Activated CD8-positive, alpha-beta memory T cell treated with anti-CD3 and anti-CD28 coated beads for 1 hour (primary cell): ENCODE measurements at places on chromosomes 3 and 15.

DNA sequence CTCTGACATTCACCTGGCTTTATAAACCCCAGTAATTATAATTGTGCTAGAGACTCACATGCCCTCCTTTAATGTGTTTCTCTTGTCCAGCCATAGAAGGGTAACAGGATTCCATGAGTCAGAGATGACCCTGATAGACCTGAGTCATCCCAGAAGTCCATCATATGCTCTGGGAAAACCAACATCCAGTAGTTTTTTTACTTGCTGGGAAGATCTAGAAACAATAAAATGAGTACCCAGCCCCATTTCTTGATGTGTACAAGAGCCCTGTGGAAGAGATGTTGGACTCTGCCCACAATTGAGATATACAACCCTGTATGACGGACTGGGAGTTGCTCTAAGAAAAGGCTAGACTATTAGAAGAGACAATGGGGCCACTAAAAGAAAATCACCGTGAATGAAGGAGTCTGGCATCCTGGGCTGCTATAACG is 22.4 kb upstream of the THUMPD3 start:
- no peak for DNase-seq

DNA sequence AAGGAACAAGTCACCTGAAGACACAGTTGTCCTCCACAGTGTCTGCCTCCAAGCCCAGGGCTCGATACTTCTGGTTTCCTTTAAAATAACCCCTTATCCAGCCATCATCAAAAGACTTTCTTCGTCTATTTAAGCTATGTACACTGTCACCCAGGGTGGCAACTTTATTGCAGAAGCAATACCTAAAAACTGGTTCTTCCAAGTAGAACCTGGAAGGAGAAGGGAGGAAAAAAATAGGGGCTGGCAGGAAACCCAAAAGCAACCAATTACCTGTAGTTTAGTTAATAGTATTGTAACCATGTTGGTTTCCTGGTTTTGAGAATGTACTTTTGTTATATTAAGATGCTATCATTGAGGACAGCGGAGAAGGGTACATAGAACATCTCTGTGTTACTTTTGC is 33.7 kb downstream of the ITGB5 start:
- no peak for DNase-seq

DNA sequence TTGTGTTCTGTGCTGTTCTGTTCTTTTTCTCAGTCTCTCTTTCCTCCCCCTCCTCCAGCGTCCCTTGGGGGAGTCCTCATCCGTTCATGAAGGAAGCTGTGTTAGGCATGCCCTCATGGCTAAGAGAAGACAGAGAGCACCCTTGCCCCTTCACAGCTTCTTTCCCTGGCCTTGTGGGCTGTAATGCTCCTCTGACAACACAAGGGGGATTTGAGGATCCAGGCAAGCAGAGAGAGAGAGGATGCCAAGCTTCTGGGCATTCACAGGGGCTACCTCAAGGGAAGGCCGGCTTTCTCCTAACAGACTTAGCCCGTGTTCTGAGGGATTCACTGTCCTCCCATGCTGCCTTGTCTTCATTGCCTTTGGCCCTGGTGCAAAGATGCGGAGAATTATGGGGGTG is 389.5 kb downstream of the LRTM1 start:
- no peak for DNase-seq

DNA sequence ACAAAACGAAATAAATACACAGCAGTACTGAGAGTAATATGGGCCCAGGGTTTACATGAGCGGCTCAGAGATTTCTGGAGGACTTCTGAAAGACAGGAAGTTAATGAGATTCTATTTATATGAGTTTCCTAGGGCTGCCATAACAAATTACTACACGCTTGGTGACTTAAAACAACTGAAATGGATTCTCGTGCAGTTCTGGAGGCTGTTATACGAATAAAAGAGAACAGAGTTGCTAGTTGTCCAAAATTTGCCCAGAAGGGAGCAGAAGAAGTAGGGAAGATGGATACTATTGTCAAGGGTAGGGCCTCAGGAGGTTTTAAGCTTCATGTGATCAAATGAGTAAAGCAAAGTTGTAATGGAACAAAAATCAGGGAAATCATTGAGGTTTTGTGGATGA is 173.1 kb upstream of the LYSMD4 start:
- no peak for DNase-seq

- no peak for DNase-seq
Measured at GRCh38 chr15:47794252-47794914, 77.1 kb downstream of the SEMA6D start.

GRCh38 chr15:25852661-25853524 is 10.2 kb downstream of the ATP10A start:
- DNase-seq = no peak

- DNase-seq = no peak
Measured at GRCh38 chr15:41944313-41944940, 27.9 kb downstream of the EHD4 start.

DNA sequence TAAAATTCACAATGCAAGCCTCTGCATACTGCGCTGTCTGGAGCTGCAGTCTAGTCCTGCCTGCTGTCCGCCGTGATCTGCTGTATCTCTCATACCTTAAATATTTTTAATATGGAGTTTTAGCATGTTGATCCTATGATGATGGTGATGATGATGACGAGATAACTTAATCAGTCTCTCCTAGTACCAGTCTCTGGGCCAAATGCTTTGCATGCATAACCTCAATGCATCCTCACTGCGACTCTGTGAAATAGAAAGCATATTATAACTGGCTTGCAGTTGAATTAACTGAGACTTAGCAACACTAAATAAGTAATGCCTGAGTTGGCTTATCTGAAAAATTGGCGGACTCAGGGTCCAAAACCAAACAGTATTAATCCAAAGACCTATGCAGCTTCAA is 38.4 kb upstream of the BCHE start:
- no peak for DNase-seq

GRCh38 chr3:193621127-193621526 is 28.1 kb downstream of the OPA1 start:
- DNase-seq = no peak

DNA sequence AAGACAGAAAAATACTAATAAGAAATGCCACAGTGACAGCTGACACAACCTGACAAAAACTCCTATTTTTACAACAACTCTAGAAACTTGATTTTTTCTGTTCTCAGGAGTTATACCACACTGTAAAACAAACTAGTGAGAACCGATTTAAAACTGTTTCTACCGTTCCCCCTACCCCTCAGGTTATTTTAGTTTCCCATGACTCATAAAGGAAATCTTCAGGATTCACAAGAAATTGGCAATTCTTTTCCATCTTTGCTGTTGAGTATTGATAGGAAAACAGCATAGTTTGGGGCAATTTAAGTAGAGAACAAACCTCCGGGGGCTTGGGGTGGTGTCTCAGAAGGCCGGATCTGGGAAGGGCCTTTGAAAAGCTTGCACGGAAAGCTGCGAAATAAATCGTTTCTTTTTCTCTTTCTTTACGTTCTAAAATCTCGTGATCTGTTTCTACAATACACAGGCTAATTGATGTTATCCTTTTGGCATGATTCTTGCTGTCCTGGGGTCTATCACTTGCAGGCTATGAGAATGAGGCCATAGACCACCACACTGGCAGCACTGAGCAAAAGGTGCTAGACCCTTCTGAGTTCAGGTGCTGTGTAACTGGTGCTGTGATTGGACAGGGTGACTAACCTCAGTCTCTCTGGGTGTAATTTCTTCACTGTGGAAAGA is 89.3 kb downstream of the LPP start:
- DNase-seq = no peak

- no peak for DNase-seq
Measured at GRCh38 chr3:131988209-131988608, 46.6 kb downstream of the CPNE4 start.

DNA sequence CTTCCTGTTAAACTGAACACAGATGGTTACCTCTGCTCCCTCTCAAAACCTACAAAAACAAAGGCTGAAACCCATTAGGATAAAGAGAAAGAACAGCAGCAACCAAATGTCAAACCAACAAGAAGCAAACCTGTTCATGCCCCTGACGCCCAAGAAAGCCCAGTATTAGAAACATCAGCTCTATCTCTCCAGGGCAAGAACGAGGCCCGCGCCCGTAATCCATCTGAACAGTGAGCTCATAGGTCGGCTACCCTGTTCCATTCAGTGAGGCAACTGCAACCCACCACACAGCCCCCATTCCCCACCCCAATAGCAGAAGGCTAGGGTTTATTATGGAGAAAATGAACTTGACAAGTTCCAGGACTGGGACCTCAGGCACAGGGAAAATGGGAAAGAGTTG is 10.0 kb downstream of the LSG1 start:
- DNase-seq = no peak

DNA sequence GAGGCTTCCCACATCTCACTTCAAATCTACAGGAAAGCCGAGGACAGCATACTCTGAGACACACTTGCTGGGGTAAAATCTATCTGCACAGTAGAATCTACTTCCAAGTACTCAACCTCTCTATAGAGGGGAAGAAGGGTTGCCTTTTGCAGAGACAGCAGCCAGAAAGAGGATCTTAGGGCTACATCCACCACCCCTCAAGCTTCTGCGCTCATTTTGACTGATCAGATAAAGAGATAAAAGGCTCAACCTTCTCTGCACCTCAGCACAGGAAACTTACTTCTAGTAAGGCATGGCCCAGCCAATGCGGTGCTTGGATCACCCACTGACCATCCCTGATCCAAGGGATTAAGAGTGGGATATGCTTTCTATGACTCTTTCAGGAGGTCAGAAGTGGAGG is 6.9 kb upstream of the SLC9A9 start:
- DNase-seq = no peak

GRCh38 chr15:60704129-60704528 is 225.2 kb upstream of the ICE2 start:
- no peak for DNase-seq

GRCh38 chr3:16604887-16605602 is at the start of gene DAZL:
TSS of gene DAZL (minus strand) at chr3:16605423. CDS start at chr3:16605205, 218 bp downstream.
- no peak for DNase-seq

GRCh38 chr3:42369304-42369703 is 41.1 kb downstream of the LYZL4 start:
- DNase-seq = no peak

GRCh38 chr15:94398001-94398400 is 166.6 kb downstream of the MCTP2 start:
- no peak for DNase-seq

DNA sequence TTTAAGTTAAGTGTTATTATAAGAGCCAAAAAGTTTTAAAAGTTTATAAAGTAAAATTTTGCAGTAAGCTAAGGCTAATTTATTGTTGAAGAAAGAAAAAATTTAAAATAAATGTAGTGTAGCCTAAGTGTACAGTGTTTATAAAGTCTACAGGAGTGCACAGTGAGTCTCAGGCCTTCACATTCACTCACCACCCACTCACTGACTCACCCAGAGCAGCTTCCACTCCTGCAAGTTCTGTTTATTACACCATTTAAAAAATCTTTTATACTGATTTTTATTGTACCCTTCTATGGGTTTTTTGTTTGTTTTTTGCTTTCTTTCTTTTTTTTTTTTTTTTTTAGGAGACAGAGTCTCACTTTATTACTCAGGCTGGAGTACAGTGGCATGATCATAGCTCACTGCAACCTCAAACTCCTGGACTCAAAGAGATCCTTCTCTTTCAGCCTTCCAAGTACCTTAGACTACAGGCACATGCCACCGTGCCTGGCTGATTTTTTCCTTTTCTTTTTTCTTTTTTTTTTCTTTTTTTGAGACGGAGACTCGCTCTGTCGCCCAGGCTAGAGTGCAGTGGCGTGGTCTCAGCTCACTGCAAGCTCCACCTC is 25.9 kb downstream of the CSTA start:
- no peak for DNase-seq

DNA sequence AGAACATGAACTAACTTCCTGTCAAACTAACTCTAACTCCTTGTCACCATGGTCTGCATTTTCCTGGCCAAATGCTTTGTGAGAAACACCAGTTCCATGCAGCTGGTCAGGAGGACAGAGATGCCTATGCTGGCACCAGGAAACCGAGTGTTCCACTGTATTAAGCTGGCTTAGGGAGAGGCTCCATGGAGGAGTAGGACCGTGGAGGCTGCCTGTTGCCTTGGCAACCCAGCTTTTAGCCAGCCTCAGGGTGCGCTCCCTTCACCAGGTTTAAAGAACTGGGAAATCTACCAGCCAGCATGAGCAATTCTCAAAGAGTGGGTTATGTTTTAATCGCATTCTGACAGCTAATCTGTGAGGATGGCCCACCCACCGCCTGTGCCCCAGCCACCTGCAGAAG is 394.1 kb downstream of the OCA2 start:
- no peak for DNase-seq

- no peak for DNase-seq
Measured at GRCh38 chr15:67199391-67199790, 55.1 kb downstream of the AAGAB start.

DNA sequence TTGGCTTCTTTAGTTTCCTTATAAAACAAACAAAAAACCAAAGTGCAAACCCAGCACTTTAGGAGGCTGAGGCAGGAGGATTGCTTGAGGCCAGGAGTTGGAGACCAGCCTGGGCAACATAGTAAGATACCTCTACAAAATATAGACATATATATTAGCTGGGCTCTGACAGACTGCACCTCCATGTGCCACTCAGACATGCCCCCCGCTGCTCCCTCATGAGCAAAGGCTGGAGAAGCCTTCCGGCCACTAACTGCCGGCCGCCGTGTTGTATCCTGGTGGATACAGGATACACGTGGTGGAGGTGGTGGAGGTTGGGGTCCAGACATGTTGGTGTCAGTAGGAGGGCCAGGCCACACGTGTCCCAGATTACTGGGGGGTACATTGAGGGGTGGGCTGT is 29.4 kb upstream of the CCR4 start:
- no peak for DNase-seq
